Activated T-helper 9 cell treated with anti-CD3 and anti-CD28 coated beads, Interleukin-2, amount 50 U/mL, for 16 hours (primary cell): ENCODE measurements at places on chromosomes 12 and 14.

DNA sequence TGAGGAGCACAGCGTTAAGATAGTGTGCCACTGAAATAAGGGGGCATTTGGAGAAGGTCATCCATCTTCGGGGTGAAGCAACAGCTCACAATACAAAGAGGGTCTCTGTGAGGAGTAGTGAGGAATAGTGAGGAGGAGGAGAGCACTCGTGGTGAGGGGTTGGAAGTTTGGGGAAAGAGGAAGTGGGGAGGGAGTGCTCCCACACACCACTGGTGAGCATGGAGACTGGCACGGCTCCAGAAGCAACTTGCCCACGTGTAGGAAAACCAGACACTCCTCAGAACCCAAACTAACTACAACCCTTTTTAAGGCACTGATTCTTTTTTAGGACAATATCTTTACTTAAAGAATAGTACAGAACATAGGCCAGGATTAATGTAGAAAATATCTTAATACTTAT, 48.9 kb downstream of the GALNT8 start:
- no peak for DNase-seq

GRCh38 chr12:40921563-40922163, 229.4 kb downstream of the CNTN1 start:
- DNase-seq, result no peak

DNA sequence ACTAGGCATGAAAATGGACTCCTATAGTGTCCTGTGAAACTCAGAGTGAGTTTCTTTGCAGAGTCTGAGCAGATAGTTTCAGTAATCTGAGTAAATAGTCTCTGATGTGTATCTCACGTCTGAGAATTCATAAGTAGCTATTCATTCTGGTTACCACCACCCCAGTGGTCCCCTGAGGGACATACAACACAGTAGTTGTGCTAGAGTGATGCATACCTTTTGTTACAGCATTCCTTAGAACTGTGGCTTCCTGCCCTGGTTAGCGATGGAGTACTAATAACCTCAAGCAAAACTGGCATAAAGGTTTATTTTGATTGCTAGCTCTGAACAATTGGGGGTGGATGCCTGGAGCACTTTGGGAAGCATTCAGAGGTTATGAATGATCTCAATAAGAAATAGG, 114.7 kb downstream of the DAAM1 start:
- DNase-seq, result no peak

GRCh38 chr12:110737532-110737931, 5.2 kb downstream of the PPP1CC start:
- DNase-seq, result no peak

- no peak for DNase-seq
Measured at GRCh38 chr12:43407816-43408645, 144.0 kb downstream of the ADAMTS20 start.

DNA sequence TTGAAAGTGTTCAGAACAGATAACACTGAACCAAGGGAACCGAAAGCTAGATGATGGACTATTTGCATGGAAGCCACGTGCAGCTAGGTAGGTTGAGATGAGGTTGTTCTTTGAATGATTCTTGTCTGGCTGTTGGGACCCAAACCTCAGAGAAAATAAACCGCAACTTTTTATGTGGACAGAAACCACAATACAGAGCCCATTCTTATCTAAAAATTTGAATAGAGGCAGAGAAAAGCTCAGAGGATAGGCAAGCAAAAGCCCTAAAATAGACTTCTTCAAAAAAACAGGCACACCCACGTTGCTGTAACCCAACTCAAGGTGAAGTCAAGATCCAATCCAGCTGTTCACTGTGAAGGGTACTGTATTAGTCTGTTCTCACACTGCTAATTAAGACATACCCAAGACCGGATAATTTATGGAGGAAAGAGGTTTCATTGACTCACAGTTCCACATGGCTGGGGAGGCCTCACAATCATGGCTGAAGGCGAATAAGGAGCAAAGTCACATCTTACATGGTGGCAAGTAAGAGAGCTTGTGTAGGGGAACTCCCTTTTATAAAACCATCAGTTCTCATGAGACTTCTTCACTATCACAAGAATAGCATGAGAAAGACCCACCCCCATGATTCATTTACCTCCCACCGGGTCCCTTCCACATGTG, 353.8 kb downstream of the AACS start:
- no peak for DNase-seq

DNA sequence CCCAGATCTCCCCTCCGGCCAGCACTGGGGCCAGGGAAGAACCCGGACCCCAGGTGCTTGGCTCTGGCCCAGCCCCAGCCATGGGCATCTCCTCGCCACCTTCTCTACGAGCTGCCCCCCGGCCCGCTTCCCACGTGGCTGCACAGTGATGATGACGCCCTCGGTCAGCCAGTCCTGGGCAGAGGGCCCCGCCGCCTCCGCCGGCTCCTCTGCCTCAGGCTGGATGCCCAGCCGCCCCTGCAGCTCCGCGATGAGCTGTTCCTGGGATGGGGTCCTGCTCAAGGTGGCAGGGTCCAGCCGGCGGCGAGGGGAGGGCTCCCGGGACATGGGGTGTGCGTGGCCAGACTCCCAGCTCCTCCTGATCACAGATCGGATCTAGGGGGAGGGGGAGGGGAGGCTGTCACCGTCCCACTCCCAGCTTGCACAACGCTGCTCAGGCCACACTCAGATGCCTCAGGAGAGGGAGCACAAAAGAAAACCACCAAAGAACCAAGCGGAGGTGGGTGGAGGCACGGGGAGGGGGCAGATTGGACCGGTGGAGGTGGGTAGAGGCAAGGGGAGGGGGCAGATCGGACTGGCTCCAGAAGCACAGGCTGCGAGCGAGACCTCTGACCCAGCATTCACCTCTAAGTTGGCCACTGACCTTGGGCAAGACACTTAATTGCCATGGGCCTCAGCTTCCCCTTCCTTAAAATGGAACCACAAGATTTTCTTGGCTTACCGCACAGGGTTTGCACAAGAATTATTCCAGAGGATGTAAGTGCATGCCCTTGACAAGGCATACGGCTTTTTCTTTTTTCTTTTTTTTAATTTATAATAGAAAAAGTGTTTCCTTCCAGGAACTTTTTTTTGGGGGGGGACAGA, 16.1 kb upstream of the RPLP0 start:
- no peak for DNase-seq

- no peak for DNase-seq
Measured at GRCh38 chr14:45786266-45786665, 533.3 kb upstream of the MIS18BP1 start.

DNA sequence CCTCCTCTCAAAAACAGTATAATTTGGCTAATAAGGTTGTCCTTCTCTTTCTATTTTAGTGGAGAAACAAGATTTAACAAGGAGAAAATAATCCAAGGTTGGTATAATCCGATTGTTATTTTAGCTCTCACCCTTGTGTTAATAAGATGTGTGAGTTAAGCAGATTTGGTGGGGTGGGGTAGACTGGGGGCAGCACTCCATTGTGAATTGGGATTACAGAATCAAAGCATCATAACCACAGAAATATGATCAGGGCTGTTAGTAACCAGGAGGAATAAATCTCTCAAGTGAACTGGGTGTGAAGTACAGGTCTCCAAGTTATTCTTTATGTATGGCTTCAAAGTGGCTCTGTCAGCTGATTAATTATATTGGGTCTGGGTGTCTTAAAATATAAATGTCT, 10.2 kb downstream of the TIGAR start:
- DNase-seq, result no peak

GRCh38 chr12:24903329-24904088, 45.4 kb downstream of the BCAT1 start:
- DNase-seq, result no peak

DNA sequence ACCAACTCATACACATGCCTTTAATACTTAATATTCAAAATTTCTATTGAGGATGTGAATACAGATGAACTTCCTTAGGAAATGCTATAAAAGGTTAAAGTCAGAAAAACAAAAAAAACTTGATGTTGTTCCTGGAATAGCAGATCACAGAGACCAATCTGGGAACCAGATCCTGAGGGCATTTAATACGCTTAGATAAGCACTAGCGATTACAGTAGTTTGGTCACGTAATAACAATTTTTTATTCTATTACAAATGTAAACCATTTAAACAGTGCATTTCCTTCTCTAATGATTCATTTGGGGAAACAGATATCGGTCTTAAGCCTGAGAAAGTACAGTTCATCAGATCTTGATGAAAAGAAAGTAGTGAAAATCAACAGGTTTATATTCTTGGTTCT, 30.8 kb upstream of the ABCC9 start:
- DNase-seq, result no peak

- DNase-seq, result no peak
Measured at GRCh38 chr12:69519871-69520270, 49.7 kb downstream of the FRS2 start.

- no peak for DNase-seq
Measured at GRCh38 chr12:104605685-104606084, 148.9 kb downstream of the CHST11 start.

GRCh38 chr12:130742112-130742511, 26.0 kb upstream of the RIMBP2 start:
- no peak for DNase-seq

DNA sequence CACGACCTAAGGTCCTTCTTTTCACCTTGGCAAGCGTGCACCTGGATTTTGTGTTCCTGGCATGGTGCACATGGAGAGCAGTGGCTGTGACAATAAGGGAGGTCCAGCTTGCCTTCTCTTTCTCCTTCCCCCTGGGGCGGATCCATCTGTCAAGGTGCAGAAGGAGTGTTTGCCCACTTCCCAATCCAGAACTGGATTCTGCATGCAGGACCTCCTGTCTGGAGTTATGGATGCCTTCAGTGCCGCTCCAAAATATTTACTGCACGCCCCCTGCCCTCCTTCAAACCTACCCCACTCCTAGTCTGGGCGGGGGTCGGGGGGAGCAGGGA, 192.7 kb downstream of the DPF3 start:
- no peak for DNase-seq

DNA sequence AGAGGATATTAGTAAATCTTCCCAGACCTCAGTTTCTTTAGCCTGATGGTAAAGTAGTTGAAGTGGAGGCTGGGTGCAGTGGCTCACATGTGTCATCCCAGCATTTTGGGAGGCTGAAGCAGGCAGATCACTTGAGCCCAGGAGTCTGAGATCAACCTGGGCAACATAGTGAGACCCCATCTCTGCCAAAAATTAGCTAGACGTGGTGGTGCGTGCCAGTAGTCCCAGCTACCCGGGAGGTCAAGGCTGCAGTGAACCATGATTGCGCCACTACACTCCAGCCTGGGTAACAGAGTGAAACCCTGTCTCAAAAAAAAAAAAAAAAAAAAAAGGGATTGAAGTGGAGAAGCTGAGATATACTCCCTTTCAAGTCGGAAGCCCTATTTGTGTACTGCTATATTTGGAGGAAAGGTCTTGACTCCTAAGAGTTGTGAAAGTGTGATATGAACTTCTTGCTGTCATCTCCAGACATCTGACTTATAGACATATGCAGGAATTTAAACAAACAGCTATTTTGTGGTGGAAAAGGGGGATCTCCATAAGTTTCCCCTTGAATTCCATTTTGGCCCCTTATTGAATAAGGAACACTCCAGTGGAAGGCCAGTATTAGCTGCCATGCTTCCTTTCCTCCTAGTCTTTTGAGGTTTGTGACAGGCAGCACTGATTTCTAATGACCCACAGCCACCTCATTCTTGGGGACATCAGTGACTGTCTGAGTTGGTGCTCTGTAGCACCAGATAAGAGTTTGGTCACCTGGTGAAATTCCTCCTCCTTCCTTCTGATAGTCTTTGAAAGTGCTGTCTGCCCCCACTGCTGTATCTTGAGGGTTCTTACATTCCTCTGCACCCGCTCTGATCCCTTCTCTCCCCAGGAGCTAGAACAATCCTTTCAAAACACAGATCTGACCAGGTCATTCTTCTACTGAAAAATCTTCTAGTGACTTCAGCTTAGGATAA, 7.4 kb downstream of the ELK3 start:
- DNase-seq, result no peak

DNA sequence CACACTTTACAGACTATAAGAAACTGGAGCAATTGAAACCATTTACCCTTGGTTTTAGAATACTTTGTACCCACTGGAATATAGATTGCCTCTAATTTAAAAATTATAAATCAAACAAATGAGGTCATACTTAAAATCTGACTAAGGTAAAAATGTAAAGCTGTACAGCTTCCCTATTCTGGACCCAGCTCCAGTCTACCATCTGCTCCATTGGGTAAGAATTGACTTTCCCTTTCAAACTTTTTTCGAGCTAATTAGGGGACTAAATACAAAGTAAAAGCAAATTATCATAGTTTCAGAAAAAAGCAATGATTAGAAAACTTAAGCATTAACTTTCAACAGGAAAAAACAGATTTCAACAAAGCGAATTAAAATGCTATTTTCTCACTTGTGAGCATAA, 4.3 kb downstream of the KRR1 start:
- no peak for DNase-seq

- DNase-seq, result no peak
Measured at GRCh38 chr14:38012056-38012455, 195.6 kb upstream of the SSTR1 start.

DNA sequence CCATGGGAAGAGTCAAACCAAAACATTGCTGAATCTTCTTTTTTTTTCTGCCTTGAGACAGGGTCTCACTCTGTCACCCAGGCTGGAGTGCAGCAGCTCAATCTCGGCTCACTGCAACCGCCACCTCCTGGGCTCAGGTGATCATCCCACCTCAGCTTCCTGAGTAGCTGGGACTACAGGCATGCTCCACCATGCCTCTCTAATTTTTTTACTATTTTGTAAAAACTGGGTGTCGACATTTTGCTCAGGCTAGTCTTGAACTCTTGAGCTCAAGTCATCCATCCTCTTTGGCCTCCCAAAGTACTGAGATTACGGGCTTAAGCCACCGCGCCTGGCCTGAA, 1.5 kb upstream of the KRT75 start:
- no peak for DNase-seq

DNA sequence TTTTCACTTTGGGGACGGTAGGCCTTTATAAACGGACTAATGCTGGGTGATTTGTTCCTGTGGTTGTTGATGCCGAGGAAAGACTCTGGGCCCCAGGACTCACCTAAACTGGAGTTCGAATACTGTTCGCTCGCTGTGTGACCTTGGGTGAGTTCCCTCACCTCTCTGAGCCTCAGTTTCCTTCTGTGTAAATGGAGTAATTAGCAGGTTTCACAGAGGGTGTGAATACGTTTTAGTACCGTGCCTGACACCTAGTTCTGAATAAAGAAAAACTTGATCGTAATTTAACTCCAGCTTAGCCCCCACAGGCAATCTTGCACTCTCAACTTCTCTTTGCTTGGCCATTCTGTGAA, 505 bp downstream of the UBE3B start:
- DNase-seq, result no peak

- no peak for DNase-seq
Measured at GRCh38 chr14:83483063-83483462, 1949.4 kb upstream of the SEL1L start.

DNA sequence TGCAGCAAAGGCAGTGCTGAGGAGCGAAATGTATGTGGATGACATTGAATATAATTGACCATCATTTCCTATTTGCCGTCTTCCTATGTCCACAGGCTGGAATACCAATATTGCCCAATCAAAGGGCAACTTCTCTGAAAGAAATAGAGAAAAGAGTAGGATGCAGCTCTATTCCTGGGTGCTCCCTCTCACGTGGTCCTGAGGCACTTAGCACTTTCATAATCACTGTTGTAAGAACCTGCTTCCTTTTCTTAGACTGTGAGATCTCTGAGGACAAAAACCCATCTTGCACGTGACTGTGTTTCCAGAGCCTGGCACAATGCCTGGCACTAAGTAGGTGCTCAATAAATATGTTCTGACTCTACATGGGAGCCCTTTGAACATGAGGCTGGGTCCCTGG, 122.7 kb upstream of the CPM start:
- no peak for DNase-seq
